ENCODE measurements at places on chromosomes 16 and 17. TPM values are rescaled to one million over a fixed set of nuclear protein-coding genes. Genes with fewer than 3 reads are reported as not detected.

DNA sequence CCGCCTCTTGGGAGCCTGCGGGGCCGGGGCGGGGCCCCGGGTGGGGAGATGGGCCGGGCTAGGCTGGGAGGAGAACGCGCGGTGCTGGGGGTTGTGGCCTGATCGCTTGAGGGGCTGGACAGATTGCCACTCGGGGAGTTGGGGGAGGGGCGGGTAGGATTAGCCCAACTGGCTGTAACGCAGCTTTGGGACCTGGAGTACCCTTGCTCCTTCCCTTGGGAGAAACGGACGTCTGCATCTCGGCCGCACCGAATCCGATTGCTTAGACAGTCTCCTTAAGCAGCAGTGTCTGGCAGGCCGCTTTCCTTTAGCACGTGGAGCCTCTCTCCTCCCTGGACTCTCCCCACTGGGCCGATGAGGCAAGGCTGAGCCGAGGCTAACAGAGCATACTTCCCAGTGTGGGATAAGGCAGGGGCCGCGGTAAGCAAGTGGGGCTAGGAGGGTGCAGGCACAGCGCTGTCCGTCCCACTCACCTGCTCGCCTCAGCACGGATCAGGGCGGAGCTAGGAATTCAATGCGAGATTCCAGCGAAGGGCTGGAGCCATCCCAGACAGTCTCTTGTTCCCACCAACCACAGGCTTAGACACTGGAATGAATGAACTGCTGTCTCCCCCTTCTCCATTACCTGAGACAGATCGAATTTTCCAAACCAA is 540 bp upstream of the ACLY start:
- no peak for DNase-seq

DNA sequence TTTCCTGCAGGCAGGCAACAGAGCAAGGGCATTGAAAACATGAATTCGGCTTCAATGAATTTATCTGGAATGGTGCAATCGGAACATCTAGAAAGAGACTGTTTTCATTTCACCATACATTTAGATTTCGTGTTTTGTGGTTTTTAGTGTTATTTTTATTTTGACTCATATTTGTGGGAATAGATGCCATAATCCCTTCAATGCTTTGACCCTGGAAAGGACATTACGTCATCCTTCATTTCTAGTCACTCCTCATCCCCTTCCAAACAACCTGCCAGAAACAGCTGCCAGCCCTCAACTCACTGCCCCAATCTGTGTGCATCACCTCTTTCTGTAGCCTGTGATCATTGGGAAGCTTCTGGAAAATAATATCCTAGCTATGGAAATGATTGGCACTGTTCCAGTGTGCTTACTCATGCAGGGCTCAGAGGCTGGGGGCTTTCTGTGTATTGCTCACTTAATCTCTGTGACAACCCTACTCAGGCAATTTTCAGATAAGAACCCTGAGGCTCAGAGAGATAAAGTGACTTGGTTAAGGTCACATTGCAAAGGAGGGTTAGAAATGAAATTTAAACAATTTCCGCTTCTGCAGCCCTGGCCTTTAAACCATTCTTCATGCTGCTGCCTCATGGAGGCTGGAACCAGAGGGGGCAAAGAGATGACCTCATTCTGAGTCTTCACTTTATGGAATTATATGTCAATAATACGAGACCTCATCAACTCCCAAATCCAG is 9.5 kb upstream of the KSR1 start:
- DNase-seq, result no peak

Gene STX1B
- total RNA-seq, result 2.6 TPM

Gene ACSM3
- total RNA-seq, result 251 TPM

DNA sequence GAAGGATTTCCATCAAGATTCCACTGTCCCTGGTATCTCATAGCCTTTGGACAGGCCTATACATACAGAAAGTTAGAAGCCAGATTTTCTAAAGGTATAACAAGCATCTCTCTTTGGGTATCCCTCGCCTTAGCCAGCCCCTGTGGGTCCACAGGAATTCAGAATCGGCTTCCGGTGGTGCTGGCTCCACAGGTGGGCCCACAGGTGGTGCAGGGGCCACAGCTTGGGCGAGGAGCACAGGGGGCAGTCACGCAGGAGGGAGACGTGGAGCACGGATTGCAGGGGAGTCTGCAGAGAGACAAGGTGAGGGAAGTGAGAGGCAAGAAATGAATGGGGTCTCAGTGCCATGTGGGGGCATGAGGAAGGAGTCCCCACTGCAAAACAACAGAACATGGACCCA is 3.5 kb downstream of the KRT38 start:
- DNase-seq, result no peak

DNA sequence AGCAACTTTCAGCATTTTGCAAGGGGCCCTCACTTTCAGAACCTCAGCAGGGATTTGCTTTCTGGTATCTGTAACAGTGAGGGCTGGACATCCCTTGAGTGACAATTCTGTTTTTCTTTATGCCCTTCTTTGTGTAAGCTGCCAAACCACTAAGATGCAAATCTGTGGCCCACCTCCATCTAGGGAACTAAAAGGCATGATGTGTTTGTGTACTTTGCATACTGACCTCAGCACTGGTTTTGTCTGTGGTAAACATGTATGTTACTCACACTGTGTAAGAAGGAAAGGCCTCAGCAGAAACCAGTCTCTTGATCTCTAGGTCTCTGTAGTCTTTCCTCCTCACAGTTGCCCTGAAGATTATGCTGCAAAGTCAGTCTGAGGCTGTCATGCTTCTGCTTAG is 396.6 kb upstream of the DYNLRB2 start:
- DNase-seq, result no peak

- no peak for DNase-seq
Observed at GRCh38 chr17:8133941-8134340, 10.0 kb upstream of the HES7 start.

DNA sequence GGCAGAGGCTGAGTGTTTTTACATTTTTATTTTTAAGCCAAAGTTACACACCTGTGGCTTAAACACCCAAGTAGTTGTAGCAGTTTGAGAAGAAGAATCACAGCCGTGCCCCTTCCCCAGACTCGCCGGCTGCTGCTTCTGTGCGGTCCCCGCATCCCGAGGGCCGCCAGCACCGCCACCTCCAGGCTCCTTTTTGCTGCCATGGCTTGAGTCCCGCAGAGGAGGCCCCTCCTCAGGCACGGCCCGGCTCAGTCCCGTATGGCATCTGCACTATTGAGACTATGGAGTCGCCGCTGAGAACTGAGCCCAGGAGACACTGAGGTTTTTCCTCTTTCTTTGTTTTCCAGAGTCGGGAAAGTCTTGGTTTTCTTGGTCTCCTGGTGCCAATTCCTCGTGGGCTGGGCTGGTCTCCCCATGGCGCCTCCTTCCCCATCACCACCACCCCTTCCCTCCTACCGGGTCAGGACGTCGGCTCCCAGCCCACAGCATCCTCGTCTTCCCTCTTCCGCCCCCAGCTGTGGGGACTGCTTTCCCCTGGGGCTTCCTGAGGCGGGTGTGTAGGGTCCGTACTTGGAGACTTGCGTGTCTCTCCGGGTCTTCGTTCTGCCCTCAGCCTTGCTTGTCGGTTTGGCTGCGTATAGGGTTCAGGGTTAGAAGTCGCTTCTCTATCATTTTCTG is 32.6 kb upstream of the CDH15 start:
- DNase-seq, result no peak

Gene PSMB10
- total RNA-seq, result 30.7 TPM

DNA sequence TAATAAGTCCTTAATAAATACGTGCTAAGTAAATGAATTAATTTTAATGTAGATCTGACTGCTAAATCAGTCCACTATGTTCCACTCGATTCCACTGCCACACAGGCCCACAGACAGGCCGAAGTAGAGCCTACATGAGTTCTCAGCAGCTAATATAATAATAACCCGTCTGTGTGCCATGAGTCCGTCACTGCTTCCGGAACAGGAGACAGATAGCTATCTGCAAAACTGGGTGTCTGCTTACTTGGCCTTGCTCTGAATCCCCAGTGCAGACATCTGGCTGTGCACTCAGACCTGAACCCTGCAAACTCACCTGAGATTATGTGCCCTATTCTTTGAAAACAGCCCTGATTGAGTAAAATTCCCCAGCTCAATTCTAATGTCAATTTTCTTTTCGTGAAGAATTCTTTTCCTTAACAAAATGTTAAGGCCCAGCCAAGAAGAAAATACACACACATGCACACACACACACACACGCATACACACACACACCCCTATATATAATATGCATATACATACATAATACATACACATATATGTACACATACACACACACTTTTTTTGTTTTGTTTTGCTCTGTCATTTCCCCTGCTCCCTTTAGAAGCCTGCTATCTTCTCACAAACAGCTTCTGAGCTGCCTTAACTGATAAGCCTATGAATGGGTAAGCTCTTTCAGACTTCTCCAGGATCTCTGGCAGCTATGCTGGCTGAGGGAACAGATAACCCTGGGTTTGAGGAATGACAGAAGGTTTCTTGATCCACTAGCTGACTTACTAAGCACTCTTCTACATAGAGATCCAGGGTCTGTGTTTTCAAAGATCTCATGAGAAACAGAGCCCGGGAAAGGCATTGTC is 39.8 kb upstream of the TOM1L1 start:
- no peak for DNase-seq

GRCh38 chr17:27733773-27734172 is 66.6 kb downstream of the NOS2 start:
- no peak for DNase-seq

- DNase-seq, result no peak
Observed at GRCh38 chr16:84585886-84586285, 32.0 kb downstream of the COTL1 start.

DNA sequence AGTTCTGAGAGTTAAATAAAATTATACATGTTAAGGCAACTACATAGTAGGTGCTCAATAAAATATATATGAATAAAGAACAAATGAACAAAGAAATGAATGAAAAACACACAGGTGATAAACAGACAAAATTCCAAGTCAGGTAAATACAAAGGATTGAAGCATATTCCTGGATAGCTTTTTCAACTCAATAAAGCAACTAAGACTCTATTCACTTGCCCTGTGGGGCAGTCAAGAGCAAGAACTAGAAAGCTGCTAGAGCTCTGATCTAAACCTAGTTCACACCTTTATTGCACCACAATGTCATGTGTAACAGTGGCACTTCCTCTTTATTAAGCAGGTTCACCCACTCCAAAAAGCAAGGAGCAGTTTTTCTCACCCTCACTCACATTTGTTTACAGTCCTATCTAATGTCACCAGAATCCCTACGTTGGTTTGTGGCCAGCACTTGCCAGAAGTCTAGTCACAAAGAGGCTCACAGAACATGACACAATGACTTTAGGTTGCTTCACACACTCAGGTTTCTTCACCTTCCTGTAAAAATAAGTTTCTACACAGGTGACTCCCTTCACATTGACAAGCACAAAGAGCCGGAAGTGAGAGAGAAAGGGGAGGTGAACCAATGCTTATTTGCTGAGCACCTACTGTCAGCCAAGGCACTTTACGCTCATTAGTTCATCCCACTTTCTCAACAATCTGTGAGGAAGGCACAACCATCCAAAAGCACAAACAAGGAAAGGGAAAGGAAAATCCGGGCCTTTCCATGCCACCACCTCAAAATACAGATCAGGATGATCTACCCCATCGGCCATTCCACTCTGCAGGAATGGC is 70.8 kb downstream of the XPO6 start:
- no peak for DNase-seq

- DNase-seq, result no peak
Observed at GRCh38 chr17:60303406-60304099, 88.4 kb downstream of the USP32 start.

Gene C16orf89
- total RNA-seq, result 0.76 TPM

GRCh38 chr17:40525294-40525693 is 23.9 kb upstream of the TNS4 start:
- no peak for DNase-seq

Gene RFWD3
- 12.9 TPM for total RNA-seq

DNA sequence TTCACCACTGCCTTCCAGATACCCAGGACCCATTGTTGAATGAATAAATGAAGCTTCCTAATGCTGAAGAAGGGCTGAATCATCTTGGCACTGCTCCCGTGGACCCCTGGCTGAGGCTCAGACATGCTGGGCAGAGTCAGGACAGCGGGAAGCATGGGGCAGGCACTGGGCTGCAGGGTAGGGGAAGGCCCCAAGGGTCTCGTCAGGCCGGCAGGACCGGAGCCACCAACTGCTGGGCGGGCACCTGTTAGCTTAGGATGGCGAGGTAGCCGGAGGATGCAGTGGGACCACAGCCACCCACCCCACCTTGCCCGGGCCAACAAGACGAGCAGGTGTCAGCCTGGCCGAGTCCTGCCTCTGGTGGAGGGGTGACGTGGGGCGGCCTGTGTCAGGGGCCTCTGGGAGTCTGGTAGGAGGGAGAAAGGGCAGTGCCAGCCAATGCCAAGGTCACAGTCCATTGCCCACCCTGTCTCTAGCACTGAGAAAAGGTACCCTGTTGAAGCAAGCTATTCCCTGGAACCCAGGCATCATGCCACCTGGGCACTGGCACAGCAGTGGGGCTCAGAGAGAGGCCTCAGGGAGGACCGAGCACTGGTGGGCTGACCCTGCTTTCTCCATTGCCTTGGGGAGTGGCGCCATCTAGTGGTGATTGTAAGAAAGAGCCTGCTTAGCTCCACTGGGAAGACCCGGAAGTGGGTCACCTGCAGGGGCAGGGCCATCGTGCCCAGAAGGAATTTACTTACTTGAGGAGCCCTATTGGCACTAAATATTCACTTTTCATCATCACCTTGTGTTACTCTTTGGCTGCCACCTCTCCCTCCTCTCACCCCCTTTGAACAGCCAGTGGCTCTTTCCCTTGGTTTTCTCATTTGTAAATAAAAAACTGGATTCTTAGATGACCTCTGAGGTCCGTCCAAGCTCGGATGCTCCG is 3.0 kb upstream of the DLX3 start:
- DNase-seq, result peak; percentile 68

GRCh38 chr17:32944248-32945020 is 16.5 kb downstream of the TMEM98 start:
- no peak for DNase-seq

Gene TBC1D3G
- not detected for total RNA-seq

GRCh38 chr16:78490431-78490830 is 391.0 kb downstream of the WWOX start:
- DNase-seq, result no peak

DNA sequence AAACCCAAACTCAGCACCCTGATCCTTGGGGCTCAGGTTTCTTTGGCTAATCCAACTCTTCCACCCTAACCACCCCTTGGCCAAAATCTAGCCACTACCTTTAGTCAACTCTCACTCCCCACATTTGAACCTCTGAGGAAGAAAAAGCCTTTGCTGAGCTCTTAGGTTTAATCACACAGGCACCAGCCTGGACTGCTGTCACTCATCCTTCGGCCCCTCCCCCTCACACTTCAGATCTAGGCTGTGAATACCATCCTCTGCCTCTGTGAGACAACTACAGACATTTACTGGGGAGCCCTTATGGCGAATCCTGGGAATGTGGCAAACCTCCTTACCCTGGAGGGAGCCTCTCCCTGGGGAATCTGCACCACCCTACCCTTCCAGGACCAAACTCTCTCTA is 5.3 kb upstream of the RNASEK start:
- no peak for DNase-seq

Gene EXOSC6
- 8.8 TPM for total RNA-seq

- no peak for DNase-seq
Observed at GRCh38 chr17:65855675-65856074, 294.2 kb upstream of the AXIN2 start.

DNA sequence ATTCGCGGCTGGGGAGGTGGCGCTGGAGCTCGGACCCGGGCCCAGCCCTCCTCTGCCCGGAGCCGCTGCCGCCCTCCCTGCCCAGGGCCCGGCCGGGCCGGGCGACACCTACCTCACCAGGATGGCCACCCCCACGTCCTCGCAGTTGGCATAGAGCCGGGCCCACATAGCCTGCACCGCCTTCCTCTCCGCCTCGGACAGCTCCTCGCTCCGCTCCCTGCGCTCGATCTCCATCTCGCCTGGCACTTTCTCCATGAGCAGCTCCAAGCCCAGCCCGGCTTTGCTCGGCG is 276 bp downstream of the CYGB start:
- DNase-seq, result peak; percentile 60

Data from uterus (tissue), 4 donors.